ENCODE measurements at places on chromosomes 12 and 14.

- no peak for DNase-seq
Observed at GRCh38 chr14:85943192-85943591, 413.2 kb downstream of the FLRT2 start.

- no peak for DNase-seq
Observed at GRCh38 chr12:106125351-106126095, 13.2 kb downstream of the NUAK1 start.

GRCh38 chr12:57549203-57549908 lies 488 bp upstream of the KIF5A start:
- DNase-seq, result no peak

GRCh38 chr14:66782853-66783252 lies 274.9 kb downstream of the GPHN start:
- no peak for DNase-seq

DNA sequence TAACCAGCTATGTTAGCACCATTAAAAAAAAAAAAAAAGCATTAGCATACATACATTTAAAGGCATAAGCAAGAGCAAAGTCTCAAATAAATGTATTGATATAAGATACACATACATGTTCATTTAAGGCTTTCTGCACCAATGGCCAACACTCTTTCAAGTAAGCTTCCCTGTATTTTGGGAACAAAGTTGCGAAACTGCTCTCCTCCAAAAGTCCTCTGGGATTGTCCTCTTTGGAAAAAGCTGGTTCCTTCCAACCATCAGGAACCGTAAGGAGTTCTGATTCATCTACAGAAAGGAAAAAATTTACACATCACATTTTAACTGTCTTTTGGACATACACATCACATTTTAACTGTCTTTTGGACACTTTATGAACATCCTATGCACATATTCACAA lies 3.2 kb downstream of the KRR1 start:
- no peak for DNase-seq

GRCh38 chr14:41313196-41313595 lies 293.5 kb upstream of the LRFN5 start:
- no peak for DNase-seq

GRCh38 chr14:22220427-22220826 lies 368.6 kb downstream of the DAD1 start:
- DNase-seq, result no peak

- no peak for DNase-seq
Observed at GRCh38 chr14:89041257-89041582, 216.8 kb downstream of the TTC8 start.

DNA sequence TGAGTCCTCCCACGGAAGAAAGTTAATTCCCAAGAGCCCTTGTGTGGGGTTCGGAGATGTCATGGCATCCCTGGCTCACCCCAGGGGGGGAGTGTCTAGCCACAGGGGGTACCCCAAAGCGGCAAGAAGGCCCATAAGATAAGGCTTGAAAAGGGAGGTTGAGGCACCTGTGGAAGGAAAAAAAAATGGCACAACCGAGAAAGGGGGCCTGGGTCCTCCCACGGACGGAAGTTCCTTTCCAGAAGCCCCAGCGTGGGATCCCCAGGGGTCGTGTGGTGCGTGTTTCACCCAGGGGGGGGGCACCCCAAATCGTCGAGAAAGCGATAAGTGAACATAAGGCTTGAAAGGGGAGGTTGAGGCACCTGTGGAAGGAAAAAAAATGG lies 266.7 kb downstream of the ALG10 start:
- DNase-seq, result no peak

DNA sequence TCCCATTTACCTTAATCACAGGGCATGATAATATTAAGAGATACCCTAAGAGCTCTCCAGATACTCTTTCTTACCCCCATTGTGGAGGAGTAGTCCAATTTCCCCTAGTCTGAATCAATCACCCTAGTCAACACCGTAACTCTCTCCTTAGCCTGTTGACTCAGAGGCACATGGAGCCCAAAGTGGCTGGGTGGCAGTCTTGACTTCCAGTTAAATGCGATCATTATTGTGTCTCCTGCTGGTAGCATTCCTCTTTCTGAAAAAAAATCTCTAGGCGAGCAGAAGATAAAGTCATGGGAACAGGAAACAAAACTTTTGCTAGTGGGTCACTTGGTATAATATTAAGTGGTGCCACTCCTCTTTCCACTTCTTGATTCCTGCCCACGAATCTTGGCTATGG lies 46.4 kb downstream of the EMP1 start:
- no peak for DNase-seq

DNA sequence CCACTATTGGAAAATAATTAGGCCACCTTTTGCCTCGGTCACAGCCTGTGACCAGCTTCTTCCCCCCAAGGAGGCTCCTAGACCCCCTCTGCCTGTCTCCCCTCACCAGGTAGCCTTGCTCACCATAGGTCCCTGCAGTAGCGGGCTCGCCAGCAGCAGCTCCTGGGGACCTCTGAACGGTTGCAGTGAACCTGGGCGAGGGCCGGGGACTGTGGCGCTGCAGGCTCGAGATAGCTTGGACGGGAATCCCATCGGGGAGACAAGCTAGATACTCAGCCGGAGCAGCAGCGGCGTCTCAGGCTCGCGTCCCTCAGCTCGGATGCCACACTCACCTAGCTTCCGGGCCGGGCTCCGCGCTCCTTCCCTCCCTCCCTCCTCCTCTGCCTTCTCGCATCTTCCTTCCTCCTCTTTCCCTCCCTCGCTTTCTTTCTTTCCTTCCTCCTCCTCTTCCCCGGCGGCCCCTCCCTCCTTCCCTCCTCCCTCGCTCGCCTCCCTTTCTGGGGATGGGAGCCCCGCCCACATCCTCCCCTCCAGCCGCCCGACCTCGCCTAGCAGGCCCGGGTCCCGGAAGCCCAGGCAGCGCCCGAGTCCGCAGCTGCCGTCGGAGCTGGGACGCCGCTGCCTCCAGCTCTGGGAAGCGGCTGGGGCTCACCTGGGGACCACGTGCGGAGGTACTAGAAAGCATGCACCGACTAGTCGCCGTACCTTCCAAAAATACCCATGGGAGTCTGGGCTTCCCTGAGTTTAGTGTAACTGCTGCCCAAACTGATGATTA lies at the start of gene BMP4:
Gene BMP4 (minus strand): TSS at position 399 of the 775 bp plus-strand sequence. CDS start 4,603 bp downstream, outside the sequence.
- no peak for DNase-seq

GRCh38 chr14:89635615-89636014 lies 218.6 kb upstream of the FOXN3 start:
- peak; percentile 31 for DNase-seq

DNA sequence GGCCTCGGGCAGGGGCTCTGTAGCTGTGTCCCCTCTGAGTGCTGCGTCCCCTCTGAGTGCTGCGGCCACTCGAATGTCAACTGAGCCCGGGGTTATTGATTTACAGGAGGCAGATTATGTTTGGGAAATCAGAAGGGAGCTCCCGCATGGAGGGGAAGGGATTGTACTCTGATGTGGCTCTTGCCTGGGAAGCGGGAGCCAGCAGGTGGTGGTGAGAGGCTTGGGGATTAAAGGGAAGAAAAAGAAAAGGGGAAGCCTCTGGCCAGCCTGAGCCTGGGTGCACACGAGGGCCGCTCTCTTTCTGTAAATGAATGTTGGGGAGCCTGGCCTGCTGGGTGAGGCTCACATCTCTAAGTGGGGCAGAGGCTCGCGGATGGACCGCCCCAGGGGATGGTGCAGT lies 143.7 kb downstream of the AACS start:
- no peak for DNase-seq

DNA sequence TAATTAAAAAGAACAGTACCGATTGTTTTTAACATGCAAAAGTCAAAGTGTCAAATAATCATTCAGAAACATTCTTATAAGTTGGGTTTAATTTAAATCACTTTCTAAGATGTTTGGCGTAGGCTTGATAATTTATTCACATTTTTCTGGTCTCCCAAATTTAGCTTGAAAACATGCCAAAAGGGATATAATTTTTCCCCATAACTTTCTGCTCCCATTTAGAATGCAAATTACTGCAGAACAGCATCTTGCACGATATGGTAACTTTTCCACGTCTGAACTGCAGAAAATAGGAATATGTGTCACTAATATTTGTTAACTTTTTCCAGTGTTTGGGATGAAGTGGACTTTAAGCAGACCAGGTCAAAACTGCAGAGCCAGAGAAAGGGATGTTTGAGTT lies 1592.4 kb upstream of the SEL1L start:
- no peak for DNase-seq

DNA sequence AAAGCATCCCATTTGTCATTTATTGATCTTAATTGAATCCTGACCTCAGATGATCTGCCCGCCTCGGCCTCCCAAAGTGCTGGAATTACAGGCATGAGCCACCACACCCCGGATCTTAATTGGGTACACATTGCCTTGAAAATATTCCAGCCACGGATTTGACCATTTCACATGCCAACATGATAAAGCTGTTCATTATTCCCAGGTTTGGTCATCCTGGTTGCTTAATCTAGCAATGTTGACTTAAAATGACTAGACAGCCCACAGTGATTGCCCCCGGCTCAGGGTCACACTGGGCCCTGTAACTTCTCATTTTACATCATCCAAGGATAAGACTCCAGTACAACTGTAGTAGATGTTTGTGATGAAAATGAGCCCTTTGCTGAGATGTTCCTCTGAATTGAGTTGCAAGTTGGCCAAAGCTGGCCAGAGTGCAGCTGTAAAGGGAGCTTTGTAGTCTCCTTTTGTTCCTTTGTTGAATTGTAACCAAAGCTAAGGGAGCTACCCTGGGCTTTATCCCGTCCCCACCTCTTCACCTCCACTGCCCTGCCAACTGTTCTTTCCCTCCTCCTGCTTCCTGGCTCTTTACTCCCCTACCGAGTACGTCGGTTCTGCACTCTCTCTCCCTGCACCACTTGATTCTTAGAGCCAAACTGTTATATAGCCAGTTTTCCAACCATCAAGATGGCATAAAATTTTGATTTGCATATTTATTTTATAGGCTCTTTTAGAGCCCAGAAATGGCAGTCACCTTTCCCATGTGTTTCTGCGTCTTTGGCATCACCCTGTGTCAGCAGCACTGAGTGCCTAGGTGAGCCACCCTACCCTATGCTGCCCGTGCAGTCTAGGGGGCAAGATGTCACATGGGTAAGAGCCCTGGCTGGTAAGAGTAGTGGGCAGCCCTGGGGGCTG lies 141.3 kb upstream of the HIF1A start:
- DNase-seq, result no peak

DNA sequence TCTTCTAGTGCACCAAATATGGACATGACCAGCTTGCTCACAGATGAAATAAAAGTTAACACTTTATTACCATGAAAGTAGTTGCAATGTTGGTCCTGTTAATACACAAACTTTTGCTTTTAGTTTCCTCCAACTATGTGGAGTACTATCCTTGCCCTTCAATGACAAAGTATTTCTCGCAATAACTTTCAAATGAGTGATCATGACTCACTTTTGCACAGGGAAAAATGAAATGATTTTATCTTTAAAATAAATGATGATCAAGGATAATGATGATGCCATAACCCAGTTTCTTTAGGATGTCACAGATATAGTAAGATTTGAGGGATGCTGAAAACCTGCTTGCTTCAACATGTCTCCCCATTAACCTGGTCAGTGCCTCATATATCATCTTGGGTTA lies 254.0 kb upstream of the KITLG start:
- no peak for DNase-seq

GRCh38 chr12:101231636-101232035 lies 21.6 kb upstream of the SLC5A8 start:
- no peak for DNase-seq

GRCh38 chr12:4041187-4041885 lies 168.1 kb upstream of the PARP11 start:
- DNase-seq, result no peak

GRCh38 chr14:40058901-40059897 lies 627.0 kb upstream of the FBXO33 start:
- no peak for DNase-seq

DNA sequence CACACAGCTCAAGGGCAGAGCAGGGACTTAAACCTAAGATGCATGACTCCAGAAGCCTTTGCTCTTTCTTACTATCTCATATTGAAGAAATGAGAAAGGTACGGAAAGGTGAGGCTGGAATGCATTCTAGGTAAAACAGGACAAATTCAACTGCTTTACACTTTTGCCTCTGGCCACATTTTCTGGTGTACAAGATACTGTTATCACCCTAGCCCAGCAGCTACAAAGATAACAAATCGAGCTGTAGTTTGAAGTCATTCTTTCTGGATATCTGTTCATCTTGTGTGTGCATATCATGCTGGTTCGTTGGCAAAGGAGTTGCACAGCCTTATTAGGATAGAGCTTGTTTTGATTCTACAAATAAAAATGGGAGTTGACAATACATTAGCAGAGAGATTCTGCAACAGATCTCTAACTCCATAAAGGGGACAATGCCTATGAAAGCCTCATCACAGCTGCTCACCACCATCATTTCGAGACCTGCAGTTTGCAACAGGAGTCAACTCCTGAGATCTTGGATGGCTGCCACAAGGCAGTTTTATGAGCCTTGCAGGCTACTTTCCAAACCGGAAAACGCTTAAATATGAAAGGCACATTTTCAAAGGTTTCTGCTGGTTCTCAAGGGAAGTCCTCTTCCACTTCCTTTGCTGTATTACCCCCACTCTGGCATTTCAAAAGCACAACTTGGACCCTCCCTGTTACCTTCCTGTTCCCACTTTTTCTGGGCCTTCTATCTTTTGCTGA lies 64.9 kb downstream of the STXBP6 start:
- no peak for DNase-seq

DNA sequence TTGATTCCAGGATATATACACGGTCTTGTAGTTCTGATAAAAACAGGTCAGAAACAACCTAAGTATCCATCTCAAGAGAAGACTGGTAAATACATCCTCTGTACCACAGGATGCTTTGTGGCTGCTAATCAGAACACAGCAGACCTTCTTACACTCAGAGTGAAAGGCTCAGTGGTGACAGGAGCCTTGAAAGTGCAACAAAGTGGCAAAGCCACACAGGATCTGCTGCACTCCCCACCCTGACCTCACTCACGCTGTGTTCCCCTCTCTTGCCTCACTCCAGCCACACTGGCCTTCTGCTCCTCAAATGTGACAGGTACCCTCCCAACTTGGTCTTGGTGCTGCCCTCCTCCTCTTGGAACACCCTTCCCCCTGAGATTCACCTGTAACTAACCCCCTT lies 98.1 kb upstream of the GRIP1 start:
- DNase-seq, result no peak

DNA sequence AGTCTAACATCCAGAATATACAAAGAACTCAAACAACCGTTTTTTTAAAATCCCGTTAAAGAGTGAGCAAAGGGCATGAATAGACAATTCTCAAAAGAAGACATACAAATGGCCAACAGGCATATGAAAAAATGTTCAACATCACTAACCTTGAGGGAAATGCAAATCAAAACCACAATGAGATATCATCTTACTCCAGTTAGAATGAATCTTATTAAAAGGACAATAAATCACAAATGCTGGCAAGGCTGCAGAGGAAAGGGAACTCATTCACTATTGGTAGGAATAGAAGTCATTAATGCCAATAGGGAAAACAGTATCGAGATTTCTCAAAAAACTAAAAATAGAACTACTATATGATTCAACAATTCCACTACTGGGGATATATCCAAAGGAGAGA lies 520.1 kb downstream of the RMST start:
- no peak for DNase-seq

DNA sequence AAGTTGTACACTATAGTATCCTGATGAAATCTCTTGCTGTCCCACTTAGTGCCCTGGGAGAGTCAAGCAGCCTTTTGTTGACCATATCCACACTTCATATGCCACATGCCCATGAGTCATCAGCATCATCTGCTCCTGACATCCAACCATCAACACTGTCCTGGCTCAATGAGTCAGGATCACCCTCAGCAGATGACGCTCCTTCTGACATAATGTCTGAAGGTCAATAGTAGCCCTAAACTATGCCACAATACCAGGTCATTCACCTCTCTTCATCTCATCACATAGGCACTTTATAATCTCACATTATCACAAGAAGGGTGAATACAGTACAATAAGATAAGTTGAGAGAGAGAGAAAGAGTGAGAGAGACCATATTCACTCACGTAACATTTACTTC lies 369.0 kb upstream of the FAR2 start:
- DNase-seq, result peak; percentile 26
